ENCODE measurements at places on chromosomes 1 and 21.

DNA sequence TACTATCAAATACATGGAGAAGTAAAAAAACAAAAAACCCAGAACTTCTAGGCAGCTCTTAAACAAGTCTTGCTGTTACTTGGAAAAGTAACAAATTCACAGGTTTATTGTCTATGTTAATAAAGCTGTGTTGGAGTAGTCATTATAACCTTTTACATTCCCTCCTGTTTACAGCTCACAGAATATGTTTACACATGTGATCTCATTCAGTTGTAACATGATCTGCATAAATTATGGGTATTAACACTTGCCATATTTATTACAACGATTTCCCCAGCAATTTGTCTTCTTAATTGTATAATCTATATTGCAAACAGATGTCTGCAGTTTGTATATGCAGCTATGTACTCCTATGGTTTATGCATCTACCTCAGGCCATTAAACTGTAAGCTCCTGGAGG lies 28.6 kb downstream of the ERG start:
- no peak for DNase-seq

DNA sequence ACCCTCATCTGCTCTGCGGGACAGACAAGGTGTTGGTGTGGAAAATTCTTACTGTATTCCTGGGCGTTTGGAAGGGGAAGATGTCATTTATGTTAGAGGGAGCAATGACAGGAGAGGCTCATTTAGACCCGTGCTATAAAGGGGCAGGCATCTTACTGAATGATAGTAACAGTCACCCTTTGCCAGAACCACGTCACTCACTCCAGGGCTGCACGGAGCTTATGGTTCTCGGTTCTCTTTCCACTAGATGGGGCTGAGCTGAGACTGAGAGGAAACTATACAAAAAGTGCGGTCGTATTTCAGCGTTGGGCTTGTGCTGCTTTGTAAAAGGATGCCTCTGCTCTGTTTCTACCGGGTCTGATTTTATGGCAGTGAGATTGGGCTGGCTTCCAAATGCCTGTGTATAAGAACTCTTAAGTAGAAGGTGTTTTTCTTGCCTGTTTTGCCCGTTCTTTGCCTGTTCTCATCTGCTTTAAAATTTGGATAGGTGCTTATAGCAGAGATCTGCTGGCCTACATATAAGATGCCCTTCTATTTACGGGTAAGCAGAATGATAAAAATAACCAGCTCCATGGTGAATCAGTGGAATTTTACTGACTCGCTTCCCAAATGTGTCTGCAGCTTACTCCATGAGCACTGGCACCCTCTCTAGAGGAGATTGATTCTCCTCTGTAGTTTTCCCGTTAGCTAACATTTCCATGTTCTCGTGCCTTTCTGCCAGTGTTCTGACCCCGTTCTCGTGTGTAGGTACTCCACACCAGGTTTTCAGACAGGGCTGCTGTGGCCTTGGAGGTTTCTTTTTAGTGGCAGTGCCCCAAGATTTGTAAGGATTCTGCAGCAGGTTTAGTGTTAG lies 55.9 kb downstream of the MRPS6 start:
- peak; percentile 85 for DNase-seq

- no peak for DNase-seq
These were observed 391.8 kb downstream of the DUSP10 start for GRCh38 chr1:221350091-221350490.

DNA sequence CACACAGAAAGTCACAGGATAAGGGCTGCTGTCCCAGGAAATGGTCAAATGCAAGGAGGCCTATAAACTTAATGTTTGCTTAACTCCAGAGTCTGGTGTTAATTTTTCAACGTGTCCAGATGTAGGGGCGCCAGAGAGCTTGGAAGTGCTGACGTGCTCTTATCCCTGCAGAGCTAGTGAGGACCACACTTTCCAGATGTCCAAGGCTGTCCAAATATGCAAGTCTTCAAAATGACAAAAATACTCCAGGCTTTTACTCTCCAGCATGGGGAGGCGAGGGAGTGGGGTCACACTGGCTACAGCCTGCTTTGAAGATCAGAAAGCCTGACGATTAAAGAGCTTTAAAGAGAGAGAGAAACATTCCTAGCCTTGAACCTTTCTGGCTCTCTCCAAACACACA lies 57.6 kb downstream of the ABCA4 start:
- DNase-seq, result no peak

DNA sequence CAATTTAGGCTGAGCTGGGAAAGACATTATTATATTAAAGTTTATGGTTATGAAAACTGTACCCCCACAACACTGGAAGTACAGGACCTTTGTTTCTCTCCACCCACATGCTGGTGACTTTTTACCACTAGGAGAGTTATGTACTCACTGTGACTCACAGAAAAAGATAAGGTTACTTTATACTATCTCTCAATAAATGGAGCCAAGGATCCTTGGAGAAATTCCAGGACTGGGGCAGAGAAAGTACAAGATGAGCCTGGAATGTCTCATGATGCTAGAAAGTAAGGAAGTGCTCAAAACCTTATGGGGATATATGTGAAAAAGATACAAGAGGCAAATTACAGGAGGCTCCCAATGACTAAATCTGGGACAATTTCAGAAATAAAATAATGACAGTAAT lies 63.9 kb upstream of the C1orf105 start:
- no peak for DNase-seq

DNA sequence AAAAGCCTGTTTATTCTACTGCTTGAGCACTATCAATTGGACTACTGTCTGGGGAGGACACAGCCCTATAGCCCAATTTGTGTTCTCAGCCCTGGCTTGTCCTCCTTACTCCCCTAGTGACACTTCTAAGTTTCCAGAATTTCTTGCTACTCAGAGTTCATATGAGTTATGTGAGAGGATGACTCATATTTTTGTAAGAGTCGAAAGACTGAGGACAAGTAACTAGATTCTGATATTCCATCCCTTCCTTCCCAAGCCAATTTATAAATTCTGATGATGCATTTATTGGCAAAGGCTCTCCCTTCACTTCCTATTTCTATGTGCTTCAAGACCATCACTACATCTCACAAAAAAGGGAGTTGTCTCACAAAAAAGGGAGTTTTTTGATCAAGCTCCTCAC lies 422.2 kb upstream of the DEPDC1 start:
- DNase-seq, result no peak

GRCh38 chr1:23035823-23036452 lies 16.7 kb downstream of the KDM1A start:
- no peak for DNase-seq

DNA sequence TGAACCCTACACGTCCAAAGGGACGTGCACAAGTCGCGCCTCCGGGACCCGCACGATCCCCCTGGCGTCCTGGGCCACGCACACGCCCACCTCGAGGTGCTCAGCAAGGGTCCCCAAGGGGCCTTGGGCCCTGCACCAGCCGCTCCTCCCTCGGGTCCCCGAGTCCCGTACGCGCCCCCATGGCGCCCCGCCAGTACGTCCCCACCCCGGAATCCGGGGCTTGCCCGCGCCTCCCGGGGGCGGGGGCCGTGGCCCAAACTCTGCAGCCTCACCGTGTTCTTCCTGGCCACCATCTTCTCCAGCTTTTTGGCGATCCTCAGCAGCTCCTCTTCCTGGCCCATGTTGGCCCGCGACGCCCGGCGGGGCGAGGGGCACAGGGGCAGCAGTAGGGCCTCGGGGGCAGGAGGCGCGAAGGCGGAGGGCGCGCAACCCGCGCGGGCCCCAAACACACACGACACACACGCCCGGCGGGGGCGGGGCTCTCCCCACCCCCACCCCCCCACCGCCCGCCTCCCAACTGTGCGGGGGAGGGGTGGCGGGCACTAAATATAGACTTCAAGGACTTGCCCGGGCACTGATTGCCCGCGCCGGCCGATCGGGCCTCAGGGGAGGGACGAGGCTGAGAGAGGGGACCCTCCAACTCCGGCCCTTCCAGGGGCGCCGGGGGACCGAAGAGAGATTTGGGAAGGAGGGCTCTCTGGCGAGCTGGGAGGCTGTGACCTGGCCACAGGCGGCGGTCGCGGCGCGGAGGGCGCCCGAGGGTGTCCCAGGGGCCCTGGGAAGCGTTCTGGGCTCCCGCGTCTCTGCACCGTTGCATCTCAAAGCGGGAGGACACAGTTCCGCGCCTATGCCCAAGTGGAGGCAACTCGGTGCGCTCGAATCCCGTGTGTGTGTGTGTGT lies at the start of gene TCEA3:
Gene TCEA3, minus strand, starts transcription at position 456 of the 900 bp plus-strand sequence. Its CDS starts 115 bp downstream, at position 341.
- no peak for DNase-seq

- DNase-seq, result no peak
These were observed 95.6 kb downstream of the NTMT2 start for GRCh38 chr1:170241266-170241851.

- DNase-seq, result no peak
These were observed 732 bp downstream of the ABCG1 start for GRCh38 chr21:42219606-42220137.

DNA sequence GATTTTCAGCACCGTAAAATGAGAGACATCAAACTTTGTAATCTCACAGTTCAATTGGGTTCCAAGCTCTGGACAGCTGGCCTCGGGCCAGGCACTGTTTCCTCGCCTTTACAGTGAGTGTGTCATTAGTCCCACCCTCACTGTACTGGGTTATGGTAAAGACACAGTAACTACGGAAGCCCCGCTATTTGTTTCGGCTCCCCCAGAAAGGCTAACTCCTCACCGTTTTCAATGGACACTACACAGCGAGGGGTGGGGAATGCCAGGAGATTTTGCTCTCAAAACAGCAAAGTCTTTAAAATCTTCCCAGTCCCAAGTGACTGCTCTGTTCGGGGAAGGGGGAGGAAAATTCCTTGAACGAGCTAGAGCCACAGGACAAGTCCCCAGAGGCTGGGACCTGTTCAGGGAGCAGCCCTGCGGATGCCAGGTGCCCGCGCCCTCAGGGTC lies 757 bp upstream of the SPSB1 start:
- DNase-seq, result no peak

DNA sequence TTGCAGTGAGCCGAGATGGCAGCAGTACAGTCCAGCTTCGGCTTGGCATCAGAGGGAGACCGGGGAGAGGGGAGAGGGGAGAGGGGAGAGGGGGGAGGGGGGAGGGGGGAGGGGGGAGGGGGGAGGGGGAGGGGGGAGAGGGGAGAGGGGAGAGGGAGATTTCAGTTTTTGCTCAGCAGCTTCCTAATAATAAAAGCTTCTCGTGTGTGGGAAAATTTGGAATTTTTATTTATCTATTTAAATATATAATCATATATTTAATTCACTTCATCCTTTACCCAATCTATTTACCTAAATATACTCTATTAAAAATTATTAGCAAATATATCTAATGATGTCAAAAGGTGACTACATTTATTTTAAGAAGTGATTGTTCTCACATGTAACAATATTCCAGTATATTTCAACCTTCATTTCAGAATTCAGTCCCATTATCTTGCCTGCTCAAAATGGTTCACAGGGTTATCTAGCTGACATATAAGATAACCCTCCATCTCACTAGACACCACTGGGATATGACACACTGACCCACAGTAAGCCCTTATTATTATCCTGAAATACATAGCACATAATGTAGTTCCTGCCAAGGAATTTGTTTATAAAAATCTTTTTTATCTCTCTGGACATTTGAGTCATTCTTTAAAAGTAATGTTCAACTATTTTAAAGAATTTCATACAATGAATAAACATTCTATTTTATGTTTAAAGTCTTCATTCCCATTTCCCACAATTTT lies 105.9 kb downstream of the GPATCH2 start:
- no peak for DNase-seq

GRCh38 chr1:55634516-55634915 lies 419.4 kb upstream of the USP24 start:
- DNase-seq, result no peak

- DNase-seq, result no peak
These were observed 47.7 kb upstream of the RHOU start for GRCh38 chr1:228687587-228687986.

GRCh38 chr1:36400825-36401601 lies 3.3 kb upstream of the LSM10 start:
- peak; percentile 96 for DNase-seq

DNA sequence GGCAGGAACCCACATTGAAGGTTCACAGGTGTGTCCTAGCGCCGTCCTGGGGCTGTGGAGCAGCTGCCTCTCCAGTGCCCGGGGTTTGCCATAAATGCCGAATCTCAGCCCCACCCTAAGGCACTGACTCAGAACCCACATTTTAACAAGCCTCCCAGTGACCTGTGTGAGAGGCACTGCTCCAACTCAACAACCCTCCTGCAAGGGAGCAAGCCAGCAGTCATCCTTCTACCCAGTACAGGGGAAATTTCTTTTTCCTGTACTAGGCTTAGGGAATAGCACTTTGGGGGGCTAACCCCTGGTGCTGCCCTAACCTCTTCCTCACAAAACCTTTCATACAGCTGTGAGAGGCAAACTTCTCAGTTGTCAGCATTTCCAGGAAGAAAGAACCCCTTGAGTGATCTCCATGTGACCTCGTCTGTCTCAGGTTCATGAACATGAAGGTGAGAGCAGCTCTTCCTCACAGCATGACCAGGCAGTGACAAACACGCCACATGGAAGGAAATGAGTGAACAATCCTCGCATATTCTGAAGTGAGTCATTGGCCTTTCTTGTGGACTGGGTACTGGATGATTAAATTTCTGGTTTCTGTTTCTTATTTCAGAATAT lies 11.4 kb upstream of the BCAR3 start:
- no peak for DNase-seq

DNA sequence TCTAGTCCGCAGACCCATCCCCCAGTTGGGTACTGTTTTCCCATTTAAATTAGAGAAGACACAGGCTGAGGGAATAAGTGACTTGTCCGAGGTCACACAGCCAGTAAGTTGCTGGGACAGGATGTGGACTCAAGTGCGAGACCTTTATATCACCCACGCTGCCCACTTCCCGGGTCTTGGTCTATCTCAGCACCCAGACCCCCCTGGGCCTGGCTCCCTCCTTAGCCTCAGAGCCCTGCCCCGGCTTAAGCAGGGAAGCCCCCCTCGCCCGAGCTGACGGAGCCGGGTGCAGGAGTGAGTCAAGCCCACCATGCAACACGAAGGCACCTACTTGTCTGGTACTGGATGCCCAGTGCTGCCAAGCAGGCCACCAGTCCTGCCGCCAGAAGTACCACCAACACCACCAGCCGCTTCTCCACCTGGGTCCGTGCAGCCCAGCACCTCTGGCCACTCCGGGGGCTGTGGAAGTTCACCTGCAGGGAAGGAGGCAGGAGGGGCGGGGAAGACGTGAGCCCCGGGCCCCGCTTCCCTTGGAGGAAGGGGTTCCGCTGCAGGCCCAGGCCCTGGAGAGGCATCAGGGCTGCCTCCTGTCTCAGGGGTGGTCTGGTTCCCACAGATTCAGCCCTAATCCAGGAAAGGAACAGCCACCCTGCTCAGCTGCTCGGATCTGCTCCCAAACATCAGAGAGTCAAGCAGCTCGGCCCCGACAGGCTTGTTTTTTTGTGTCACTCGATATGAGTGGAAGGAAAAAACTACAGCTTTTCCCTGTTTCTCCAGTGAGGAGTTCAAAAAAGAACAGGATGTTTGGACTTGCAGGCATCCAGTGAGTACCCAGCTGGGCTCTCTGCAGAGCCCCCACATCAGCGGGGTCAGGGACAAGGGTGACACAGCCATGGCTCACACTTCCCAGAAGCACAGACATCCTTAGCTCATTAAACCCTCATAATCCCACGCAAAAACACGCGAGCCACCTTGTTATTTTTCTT lies 11.1 kb downstream of the ECE1 start:
- DNase-seq, result no peak

GRCh38 chr1:41420860-41421259 lies 59.6 kb downstream of the FOXO6 start:
- no peak for DNase-seq

GRCh38 chr1:230668227-230668626 lies 25.9 kb downstream of the COG2 start:
- DNase-seq, result no peak

GRCh38 chr1:89528382-89528780 lies 3.8 kb downstream of the LRRC8B start:
- DNase-seq, result no peak

GRCh38 chr1:173269490-173270230 lies 62.5 kb upstream of the TNFSF4 start:
- no peak for DNase-seq

Measured in osteocyte (in vitro differentiated cells).